T-helper 1 cell (primary cell): ENCODE measurements at places on chromosomes 1 and 21.

GRCh38 chr1:9250411-9251381 lies 16.1 kb downstream of the H6PD start:
- no peak for DNase-seq

DNA sequence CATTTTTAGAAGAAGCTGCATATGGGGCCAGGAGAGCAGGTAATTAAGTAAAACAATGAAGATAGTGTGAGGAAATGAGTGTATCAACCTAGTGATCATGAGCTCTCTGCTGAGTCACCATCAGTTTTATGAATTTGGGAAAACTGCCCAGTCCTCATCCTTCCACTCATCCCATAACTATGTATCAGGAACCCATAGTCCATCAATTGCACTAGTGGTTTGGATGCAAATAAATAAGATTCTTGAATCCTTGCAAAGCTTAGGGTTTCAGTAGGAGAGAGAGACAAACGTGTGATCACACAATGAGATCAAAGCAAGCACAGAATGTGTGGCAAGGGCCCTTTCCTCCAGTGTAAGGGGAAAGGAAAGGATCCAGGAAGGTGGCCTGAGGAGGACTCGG lies 145.6 kb downstream of the ZZZ3 start:
- DNase-seq: no peak

DNA sequence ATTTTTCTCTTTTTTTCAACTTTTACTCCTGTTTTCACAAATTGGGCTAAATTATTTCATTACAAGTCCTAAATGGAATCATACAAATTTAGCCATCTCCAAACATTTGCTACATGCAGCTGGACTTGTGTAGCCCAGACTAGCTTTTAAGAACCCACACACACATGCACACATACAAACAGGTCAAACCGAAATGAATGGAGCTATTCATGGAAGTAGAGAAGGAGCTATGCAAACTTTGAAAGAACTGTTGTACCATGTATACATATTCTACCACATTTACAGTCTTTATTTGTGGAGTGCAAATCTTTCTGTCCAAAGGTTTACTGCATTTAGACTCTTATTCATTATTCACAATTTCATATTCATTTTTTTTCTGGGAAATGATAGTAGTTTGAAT lies 189.1 kb upstream of the RNPC3 start:
- DNase-seq: no peak

DNA sequence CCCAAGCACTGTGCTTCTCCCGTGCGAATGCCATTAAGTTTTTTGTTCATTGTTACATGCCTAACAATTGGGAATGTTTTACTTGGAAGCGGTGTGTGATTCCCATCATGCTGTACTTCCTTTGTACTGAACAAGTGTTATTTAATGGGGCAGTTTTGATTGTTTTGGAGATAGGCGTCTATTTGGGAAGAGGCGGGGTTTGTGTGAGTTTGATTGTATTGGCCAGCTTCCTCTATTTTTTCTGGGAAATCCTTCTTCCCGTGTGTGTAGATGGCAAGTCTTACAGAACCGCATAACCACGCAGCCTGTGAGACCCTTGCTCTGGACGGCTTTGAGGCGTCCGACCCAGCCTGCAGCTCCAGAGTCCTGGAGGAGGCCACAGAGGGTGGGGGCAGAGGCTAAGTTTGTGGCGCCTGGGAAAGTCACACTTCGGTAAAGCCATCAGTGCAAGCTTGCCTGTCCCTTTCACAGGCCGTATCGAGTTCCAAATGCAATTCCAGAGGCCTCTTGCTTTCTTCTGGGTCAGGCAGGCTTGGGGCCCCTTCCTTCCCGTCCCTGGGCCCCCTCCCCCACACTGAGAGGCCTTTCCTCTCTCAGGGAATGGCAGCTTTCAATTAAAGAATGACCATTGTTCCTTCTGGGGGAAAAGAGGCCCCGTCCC lies 210.3 kb downstream of the TOMM20 start:
- no peak for DNase-seq

GRCh38 chr1:211497489-211498045 lies 5.6 kb upstream of the RD3 start:
- no peak for DNase-seq

GRCh38 chr1:54604572-54605370 lies 18.6 kb downstream of the FAM151A start:
- DNase-seq: peak; percentile 63

DNA sequence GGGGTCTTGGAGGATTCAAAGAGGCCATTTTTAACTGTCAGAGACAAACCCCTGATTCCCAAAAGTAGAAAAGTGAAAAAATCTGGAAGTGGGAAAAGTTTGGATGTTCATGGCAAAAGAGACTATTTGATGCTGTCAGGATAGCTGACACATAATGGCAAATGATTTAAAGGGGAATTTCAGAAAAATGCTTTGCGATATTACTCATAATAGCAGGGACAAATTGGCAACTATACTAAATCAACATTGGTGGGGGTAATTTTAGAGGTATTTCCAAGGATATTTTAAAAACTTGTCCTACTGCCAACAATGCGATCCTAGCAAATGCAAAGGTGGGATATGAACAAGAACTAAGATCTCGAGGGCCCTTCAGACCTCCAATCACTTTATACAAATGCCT lies 5.3 kb upstream of the GSTM4 start:
- DNase-seq: no peak

- DNase-seq: no peak
Observed at GRCh38 chr1:215905493-215906115, 338.5 kb downstream of the KCTD3 start.

DNA sequence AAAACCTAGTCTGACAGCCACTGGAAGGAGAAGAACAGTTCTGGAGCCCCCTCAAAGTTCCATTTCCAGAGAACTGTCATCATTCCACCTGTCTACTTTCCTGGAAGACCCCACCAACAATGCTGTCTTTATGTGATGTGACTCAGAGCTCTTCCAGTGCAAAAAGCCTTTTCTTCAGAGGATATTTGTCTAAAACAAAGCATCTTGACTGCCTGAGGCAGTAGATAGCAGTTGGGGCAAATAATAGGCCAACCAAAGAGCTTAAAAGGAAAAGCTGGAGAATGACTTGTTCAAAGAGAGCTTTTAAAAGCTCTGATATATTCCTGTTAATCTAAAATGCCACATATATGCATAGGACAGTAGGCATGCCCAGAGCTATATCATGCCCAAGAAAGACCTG lies 62.6 kb downstream of the MIS18A start:
- no peak for DNase-seq

DNA sequence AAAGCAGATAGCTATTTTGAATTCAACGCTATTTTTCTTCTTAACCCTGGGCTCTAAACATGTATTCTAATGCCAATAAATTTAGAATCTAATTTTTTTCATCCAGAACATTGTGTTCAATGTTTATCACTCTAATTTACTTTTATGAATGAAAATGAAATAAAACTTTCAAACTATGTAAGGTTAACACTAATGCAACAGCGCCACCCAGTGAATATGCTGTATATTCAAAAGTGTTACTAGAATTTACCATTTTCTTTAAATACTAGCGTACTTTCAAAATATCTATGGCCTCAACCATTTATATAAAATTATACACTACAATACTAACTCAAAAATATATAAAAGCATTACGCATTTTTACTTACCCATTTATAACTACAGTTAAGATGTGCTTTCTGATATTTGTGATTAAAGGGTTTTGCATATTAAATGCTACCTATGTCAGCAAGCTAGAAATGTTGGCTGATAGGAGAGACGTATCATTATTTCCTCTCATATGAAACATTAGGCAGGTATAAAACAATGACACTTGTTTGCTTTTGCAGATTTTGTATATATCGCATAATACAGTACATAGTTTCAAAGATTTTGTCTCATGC lies 5.9 kb upstream of the NUF2 start:
- peak; percentile 27 for DNase-seq

DNA sequence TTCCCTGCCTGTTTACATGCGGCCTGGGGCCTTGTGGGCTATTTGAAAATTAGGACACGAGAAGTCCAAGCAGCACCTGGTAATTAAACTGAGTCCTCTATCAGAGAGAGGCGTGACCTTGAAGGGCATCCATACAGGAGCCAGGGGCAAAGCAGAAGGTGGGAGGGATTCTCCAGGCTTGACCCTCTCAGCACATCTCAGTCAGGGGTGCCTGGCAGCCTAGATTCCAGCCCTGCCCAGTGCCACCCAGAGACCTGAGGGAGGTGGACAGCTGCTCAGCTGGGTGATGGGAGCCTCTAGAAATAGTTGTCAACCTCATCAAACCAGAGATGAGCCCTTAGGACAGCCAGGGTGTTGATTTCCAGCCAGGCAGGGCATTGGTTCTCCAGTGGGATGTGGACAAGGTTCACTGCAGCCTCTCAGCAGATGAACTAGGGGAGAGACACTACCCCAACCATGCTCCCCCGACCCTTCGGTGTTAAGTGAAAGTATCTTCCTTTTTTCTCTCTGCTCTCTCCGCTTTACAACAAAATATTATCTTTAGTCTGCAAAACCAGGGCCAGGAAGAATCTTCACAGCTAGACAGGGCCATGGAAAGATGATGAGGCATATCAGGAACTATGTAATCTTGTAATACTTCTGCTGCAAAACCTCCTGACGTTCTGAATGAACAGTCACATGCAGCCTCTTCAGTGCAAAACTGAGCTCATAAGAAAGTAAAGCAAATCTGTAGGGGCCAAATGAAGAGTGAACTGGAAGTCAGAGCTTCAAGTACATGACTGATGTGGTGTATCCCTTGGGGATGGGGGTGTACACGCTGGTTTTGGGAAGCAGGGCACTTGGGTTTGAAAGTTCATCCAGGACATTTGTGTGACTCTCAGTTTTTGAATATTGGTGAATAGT lies 35.9 kb upstream of the ATP5PO start:
- DNase-seq: no peak
